Right atrium auricular region (tissue), 2 donors: ENCODE measurements at places on chromosomes 1 and 21. TPM values are rescaled to one million over a fixed set of nuclear protein-coding genes. Genes with fewer than 3 reads are reported as not detected.

DNA sequence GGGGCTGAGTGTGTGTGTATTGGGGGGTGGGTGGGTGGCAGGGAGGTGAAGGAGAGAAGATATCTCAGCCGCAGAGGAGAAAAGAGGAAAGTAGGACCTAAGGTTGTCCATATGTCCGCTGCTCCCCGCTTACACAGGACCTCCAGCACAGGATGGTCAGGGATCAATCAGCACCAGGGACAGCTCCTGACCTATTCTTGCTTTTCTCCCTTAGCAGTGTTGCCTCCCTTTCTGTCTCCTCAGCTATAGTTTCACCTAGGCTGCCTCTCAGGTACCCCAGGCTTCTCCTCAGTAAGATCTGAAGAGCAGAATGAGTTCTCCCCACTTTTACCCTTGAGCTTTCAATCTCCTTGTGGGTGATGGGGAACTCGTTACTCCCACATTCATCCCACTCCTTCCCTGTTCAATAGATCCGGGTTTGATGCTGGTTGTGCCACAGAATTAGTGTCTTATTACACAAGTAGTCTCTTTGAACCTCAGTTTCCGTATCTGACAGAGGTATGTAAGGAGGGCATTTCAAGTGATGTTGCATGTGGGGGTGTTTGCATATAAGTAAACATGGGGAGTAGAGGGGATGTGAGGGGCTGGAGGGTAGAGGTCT, 1.4 kb upstream of the DPH2 start:
- DNase-seq, result no peak

- no peak for DNase-seq
These were observed 23.4 kb upstream of the PTPN14 start for GRCh38 chr1:214574598-214575411.

LGR6 gene
- 5.5 TPM for total RNA-seq

DNA sequence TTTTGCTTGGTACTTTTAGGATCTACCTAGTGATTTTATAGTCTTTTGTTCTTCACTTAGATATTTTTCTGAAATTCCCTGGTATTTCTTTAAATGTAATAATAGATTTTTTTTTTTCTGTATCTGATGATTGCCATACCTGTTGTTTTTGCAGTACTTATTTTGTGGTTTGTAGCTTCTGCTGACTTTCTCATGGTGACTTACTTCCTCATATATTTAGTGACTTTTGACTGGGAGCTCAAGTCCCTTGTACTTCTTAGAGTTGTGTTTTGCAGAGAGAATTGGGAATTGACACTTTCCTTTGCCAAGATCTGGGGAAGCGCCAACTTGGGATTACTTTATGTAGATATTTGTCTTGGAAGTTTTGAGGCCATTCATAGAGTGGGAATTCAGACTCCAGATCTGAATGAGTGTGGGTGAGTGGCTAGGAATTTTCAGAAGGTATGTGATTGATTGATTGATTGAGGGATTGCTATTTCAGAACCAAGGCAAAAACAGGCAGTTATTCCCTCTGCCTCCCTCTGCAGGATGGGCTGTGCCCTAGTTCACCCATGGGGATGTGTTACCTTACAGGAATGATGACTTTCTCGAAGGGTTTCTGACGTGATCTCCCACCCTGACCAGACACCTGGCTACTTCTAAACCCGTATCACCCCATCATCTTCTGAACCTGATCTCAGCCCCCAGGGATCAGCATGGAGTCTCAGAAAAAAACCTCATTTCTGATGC, 219.5 kb downstream of the URB2 start:
- DNase-seq, result no peak

IFNLR1 gene
- 6.2 TPM for total RNA-seq

GRCh38 chr1:42844592-42845140, 1.7 kb upstream of the ZNF691 start:
- no peak for DNase-seq

DNA sequence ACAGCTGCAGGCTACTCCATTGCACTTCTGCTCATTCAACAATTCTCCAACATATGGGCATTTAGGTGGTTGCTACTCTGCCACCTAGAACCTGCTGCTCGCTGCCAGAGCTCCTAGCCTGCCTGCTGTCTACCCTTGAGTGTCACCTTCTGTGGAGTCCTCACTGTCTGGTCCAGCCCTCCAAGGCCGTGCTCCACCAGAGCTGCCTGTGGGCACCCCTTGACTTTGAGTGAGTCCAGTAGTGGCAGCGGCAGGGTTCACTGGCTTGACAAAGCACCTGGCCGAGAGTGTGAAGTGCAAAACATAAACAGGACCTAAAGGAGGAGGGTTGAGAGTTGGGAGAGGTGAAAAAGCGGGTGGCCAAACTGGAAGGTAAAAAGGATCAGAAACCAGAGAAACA, 120.3 kb upstream of the DNAH14 start:
- DNase-seq, result no peak

FAAH gene
- 10.5 TPM for total RNA-seq

HFM1 gene
- total RNA-seq, result 3.0 TPM

DNA sequence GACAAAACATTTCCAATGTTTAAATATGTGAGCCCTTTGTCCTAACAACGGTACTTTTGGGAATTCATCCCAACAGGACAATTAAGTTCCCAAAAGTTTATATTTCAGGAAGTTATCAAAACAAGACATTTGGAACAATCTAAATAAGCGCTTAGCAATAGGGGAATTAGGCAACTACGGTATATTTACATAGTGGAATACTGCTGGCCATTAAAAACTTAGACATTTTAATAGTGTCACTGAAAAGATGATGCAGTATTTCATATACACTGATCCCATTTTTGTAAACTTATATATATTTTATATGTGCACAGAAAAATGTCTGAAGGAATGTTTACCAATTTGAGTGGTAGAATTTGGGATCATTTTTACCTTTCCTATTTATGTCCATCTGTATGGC, 20.8 kb downstream of the UBR4 start:
- DNase-seq, result no peak

- no peak for DNase-seq
These were observed 5.1 kb downstream of the IFFO2 start for GRCh38 chr1:18951416-18951815.

DNA sequence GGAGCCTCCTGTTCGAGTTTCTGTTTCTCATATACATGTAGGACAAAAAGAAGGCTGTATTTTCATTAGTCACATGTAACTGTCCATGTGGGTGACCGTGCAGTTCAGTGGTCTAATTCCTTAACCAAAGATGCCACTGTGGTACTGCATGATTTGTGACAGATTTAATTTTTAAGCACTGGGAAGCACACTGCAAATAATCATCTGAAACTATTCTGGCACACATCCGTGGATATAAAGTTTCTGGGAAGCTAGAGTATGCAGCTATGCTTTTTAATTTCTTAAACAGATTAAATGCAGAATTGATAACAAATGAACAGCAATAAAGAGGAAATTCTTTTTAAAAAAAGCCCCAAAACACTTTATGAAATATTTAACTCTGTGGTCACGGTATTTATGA, 254.8 kb downstream of the LMO4 start:
- DNase-seq, result no peak

DNA sequence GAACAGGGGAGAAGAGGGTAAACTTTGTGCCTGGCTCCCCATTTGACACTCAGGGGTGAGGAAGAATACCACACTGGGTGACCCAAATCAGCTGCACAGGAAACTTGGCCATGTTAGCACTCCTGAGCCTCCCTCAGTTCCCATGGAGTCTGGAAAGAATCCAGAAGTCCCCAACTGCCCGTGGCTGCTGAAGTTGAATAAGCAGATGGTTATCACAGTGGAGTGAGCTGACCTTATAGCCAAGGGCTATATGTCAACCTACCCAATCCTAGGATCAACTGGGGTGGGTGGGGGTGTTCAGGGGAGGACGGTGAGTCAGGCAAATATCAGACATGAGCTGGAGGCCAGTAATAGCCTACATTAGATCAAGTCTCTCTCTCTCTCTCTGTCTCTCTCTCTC, 20.4 kb downstream of the KCNH1 start:
- DNase-seq, result no peak

DNA sequence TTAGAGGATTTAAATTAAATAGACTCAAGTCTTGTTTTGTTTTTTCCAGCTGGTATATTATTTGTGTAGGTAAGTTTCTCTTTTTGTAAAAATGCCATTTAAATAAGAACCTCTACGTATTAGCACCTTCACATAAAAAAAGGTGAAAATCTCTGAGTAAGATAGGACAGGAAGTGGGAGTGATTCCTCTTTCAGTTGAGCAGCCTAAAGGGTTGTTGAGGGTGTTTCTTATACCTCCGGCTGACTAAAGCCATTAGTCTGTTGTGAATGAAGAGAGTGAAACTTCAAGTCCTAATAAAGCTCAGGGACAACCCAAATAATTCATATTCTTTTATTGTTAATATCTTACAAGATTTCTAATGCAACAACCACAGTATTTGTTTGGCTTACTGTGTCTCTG, 188.7 kb downstream of the CHRM3 start:
- DNase-seq, result no peak

GRCh38 chr1:207319199-207319598, 2.3 kb upstream of the CD55 start:
- DNase-seq, result no peak

DNA sequence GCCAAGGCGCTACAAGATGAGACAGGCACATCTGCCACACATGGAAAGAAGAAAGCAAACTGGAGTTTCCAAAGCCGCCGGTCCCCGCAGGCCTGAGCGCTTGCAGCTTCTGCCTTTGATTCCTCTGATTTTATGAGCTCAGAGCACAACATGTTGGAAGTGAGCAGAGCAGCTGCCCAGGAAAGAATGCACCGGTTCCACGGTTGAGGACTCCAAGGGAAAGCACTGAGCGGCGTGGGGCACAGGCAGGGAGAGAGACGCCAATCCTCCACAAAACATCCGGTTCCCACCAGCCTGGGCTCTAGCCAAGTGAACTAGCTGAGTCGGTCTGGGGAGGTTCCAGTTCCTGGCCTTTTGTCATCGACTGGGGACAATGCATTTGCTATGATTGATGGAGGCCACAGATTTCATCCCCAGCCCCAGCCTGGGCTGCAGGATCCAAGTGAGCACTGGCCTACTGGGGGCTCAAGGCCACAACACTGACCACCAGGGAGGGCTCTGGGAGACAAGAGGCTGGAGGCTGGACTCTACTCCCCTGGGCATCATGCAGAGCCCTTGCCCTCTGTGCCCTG, 253.1 kb upstream of the IRF2BP2 start:
- peak; percentile 92 for DNase-seq

GRCh38 chr1:207241164-207241934, 80.1 kb upstream of the CD55 start:
- DNase-seq, result no peak

SPRR4 gene
- total RNA-seq, result not detected

DNA sequence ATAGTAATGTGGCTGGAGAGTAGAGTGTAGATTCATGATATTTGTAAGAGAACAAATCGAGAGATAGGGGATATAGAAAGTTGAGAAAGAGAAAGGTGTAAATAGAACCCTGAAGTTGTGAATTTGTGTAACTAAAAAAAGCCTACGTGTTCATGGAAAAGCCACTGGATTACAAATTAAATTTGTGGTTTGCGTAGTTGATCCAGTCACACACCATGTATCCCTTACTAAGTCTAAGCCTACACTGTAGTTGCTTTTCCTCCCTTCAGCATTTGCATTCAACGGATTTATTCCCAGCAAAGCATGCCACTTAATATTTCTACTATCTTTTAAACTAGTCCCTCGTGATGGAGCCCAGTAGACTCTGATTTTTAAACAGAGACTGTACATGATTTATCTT, 24.9 kb downstream of the KMO start:
- DNase-seq, result no peak

OR2M3 gene
- not detected for total RNA-seq

OR2T33 gene
- total RNA-seq, result not detected

DNA sequence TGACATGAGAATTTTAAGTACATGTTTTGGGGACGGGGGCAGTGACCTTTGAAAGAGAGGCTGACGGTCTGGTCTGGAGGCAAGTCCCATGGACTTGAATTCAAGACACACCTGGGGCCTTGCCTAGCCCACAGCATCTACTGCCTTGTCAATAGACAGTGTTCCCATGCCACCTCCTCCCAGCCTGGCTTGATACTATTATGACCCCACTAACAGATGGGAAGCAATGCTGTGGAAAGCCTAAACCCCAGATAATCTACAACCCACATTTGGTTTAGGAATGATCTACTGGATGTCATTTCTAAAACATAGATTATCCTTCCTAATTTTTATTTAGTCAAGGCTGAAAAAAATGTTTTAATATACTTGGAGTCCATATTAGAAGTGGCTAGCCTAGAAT, 17.8 kb upstream of the NFASC start:
- no peak for DNase-seq

MRPL37 gene
- 63.1 TPM for total RNA-seq

DNA sequence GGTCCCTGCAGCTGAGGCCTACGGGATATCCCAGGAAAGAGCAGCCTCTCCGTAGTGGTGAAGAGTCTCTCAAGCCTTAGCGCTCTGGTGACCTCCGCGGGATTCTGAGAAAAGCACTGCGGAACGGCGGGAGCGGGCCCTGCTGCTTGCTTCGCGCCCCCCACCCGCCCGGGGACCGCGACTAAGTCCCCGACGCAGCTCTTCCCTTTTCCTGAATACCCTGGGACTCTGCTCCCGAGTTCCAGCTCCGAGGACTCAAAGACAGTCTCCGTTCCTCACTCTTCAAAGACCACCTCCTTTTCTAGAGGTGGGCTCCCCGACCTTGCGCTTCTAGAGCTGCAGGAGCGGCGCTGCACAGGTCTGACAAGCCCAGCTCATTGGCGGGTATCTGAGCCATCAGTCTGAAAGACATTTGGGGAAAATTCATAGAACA, 3.6 kb upstream of the PRRX1 start:
- DNase-seq, result no peak

DNA sequence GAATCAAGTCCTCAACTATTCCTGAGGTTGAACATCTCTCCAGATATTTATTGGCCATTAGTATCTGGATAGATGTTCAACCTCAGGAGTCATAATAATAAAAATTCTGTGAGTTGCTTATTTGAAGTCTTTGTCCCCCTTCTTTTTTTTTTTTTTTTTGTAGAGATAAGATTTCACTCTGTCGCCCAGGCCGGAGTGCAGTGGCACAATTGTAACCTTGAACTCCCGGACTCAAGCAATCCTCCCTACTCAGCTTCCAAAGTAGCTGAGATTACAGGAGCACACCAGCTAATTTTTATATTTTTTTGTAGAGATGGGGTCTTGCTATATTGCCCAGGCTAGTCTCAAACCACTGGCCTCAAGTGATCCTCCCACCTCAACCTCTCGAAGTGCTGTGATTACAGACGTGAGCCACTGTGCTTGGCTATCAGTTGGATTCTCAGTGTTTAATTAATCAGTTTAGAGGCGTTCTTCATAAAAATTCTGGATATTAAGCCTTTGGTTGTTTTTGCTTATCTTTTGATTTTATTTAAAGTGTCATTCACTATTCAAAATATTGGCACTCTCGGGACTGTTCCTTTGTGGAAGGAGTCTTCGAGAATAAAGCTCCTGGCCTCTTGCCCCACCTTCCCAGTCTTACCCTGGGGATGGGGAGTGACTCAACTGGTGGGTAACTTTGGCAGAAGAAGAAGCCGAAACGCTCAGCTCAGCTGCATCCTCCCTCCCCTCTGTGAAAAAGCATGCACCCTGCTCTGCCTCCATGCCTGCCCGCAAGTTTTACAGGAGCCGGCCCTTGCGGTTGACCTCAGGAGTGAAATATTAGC, 11.2 kb upstream of the HYI start:
- DNase-seq, result no peak

- DNase-seq, result no peak
These were observed 486 bp upstream of the DSTYK start for GRCh38 chr1:205211839-205212536.

GRCh38 chr1:167263819-167264464, 43.3 kb downstream of the POU2F1 start:
- no peak for DNase-seq
